ENCODE measurements at places on chromosomes 16 and 17.

- no peak for DNase-seq
Measured at GRCh38 chr16:67805718-67806427, 487 bp downstream of the RANBP10 start.

GRCh38 chr16:7343243-7343642 lies 10.6 kb downstream of the RBFOX1 start:
- DNase-seq, result no peak

GRCh38 chr16:9469512-9469911 lies 378.1 kb downstream of the HAPSTR1 start:
- DNase-seq, result no peak

DNA sequence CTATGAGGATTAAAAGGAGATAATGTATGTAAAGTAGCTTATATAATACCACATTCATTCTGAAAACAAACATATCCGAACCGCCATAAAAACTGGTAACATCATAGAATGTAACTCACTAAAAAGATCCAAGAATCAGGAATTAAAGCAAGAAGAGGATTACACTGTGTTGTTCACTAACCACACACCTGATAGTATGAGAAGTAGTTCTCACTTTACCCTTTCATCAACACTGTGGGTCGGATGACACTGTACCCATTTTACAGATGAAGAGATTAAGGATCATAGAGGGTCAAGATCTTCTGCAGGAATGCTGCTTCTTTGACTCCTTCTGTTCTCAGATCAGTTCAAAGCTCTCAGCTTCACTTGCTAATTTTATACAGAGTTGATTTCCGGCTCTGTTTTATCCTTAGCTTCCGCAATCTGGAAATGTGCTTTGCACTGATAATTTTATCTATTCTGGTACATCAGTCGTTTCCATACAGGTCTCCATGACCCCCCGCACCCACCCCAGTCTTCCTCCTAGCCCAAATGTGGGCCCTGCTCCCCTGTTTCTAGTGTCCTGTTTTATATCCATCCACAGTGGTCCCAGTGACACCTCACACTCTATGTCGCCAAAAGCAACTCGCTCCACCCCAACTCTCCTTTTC lies 288.6 kb upstream of the CCL2 start:
- no peak for DNase-seq

DNA sequence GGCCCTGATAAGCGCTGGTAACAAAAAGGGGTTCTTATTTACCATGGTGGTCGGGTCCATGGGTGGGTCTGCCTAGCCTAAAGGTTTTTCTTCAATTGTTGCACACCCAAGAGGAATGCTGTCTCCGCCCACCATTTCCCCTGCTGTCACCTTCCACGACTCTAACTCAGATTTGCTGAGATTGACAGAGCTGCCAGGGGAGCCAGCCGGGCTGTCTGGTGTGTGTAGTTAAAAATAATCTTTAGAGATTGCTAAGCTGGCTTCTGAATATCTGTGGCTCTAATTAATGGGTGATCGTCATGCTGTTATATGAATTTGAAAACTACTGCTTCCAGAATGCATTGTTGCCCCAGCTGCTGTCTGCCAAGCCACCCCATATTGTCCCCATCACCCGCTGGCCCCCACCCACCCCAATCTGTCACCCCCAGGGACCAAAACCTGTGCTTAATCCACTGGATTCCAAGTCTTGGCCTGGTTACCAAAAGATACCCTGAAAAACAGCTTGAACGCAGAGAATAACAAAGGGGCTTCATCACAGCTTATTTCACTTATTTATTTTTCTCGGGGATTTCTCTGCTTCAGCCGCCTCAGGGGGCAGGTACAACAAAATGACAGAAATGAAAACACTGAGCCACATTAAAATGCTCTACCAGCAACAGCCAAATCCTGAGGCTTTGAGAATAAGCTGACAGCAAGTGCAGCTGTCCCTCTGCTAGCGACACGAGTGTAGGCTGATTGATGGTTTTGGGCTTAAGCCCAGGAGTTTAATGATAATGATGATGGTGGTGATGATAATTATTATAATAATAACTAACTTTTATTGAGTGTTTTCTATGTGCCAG lies 46.1 kb upstream of the NLK start:
- DNase-seq, result no peak

GRCh38 chr16:78633551-78633950 lies 534.1 kb downstream of the WWOX start:
- no peak for DNase-seq

DNA sequence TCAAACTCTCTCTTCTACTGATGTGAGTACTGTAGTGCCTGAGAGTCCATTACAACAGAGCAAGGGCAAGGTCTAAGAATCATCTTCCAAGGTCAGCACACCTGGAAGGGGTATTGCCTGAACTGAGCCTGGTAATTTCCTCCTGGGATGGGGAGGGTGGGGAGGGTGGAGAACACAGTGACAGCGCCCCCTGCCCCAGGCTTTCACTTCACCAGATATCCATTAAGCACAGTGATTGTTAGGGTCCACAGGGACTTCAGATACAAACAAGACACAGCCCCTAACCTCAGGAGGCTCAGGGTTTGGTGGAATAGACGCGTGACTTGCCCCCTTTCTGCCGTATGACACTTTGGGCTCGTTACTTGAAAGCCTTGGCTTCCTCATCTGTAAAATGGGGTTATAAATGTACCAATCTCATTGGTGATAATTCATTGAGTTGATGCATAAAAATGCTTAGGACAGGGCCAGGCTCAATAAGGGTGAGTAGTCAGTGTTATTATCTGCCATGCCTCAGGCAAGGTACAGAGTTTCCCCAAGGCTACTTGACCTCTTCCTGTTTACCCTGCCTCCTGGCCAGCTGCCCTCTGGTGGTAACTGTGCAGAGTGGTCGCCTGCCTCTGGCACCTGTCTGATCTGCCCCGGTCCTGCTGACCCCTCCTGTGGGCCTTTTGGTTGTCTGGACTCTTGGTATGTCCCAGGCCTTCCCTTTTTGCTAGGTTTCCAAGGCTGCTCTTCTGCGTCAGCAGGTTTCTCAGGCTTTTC lies 13.1 kb upstream of the BRD7 start:
- no peak for DNase-seq

GRCh38 chr17:43524945-43525575 lies 21.1 kb downstream of the ETV4 start:
- DNase-seq, result no peak

DNA sequence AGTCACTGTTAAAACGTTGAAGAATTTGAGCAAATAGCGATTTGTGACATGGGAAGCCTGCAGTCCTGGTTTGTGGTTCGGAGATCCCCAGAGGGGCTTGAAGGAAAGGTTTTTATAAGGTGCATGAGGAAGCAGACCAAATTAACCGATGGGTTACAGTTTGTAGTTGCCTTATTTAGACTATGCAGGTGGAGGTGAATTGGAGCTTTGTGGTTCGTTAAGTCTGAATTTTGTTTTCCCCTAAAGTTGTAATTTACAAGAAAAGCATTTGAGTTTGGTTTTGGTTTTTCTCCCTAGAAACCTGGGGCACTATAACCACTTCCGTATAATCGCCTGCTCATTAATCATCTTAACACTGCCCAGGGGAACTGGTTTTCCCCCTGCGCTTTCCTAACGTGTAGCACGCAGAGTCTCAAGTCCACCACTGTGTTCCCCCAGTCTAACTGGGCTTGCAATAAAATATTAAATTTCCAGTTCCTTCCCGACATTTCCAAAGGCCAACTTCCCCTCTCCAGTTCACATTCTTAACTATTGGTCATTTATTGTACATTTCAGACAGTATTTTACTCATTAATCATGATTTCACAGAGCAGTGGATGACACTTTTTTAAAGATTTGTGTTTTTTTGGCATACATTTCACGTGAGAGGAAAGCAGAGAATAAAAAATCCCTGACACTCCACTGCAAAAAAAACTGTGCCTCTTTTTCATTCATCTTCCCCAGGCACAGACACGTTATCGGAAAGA lies 932 bp downstream of the ZNF267 start:
- DNase-seq, result peak; percentile 75

- peak; percentile 25 for DNase-seq
Measured at GRCh38 chr17:62995377-62995885, 29.4 kb downstream of the TANC2 start.

- no peak for DNase-seq
Measured at GRCh38 chr17:21377705-21378396, 1.7 kb downstream of the KCNJ12 start.

- DNase-seq, result no peak
Measured at GRCh38 chr17:17034026-17034425, 8.2 kb upstream of the MPRIP start.

DNA sequence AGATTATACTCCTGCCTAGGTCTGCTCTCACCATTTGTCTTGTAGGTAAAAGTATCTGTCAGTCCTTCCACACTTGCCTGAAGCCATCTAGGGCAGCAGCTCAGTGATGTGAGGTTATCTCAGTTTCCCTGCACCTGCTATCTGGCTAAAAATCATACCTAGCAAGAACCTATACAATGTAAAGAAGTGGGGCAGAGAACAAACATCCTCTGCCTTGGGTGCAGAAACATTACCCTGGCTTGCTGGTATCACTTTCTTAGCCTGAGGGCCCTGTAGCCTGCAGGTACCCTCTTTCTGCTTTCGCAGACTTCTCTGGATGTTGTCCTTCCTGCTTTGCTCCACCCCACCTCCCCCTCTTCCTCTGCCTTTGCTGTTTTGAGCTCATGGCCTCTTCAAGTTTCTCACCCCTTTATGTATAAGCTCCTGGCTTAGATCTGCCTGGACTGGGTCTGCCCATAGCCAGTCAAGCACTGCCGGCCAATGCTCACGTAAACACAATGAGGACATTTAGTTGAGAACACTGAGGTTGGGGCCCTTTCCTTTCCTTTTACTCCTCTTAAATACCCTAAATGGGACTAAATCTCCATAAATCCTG lies 8.7 kb upstream of the SDK2 start:
- DNase-seq, result no peak

DNA sequence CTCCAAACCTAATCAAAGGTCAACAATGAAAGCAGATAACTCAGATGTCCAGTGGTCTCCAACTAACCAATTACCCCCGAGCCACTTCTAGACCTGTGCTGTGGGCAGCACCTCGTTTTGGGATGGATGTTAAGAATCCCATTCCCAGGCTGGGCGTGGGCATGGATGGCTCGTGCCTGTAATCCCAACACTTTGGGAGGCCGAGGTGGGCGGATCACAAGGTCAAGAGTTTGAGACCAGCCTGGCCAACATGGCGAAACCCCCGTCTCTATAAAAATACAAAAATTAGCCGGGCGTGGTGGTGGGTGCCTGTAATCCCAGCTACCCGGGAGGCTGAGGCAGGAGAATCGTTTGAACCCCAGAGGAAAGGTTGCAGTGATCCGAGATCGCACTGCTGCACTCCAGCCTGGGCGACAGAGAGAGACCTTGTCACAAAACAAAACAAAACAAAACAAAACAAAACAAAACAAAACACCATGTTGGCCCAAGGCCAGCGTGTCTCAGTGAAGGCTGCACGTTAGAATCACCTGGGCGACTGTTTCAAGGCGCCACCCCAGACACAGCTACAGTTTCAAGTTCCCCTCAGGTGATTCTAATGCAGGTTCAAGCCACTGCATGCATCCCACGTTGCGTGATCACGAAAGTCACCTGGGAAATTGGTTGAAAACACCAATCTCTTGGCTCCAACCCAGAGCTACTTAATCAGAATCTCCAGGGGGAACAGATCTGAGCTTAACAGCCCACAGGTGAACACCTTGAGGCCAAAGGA lies 21.3 kb downstream of the COX4I1 start:
- DNase-seq, result no peak

DNA sequence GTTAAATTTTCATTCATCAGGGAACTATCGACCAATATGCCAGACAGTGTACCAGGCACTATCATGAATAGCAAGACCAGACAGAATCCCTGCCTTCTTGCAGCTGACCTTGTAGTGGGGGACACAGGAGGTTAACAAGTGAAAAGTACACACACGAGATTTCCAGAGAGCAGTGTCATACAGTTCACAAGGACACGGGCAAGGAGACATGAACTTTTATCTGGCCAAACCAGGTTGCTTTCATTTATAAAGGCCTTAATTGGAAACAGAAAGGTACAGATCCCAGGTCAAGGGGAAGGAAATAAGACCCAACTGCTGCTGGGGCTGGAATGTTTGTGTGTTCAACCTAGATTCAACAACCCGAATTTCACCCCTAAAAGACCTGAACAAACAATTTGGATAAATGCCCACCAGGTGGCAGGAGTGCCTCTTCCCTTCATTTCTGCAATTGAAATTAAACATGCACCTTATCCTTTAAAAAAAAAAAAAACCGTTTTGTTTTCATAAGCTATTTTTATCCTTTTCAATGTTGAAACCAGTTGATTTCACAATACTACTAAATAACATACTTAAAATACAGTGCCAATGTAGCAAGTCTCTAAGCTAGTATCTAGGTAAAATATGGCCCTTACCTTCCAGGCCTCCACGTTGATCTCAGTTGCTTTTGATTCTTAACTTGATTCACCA lies 65.9 kb downstream of the EMP2 start:
- DNase-seq, result peak; percentile 47

DNA sequence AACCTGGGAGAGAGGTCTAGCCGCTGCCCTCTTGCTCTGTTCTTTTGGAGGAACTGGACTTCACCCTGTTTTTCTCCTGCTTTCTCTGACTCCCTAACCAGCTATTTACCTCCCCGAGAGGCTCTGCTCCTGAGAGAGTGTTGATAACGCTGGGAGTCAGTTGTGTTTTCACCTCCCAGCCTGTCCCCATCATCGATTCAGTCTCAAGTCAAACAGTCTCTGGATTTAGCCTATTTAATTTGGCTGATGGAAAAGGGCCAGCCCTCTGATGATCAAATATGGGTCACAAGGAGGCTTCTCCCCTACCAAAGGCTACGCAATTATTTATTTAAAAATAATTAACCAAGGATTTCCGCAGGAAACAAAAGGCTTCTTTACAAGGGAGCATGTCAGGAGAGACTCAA lies 31.8 kb downstream of the HNF1B start:
- no peak for DNase-seq

GRCh38 chr17:31688701-31689100 lies 170.3 kb downstream of the COPRS start:
- no peak for DNase-seq

- DNase-seq, result no peak
Measured at GRCh38 chr16:79800016-79800608, 199.6 kb upstream of the MAF start.

DNA sequence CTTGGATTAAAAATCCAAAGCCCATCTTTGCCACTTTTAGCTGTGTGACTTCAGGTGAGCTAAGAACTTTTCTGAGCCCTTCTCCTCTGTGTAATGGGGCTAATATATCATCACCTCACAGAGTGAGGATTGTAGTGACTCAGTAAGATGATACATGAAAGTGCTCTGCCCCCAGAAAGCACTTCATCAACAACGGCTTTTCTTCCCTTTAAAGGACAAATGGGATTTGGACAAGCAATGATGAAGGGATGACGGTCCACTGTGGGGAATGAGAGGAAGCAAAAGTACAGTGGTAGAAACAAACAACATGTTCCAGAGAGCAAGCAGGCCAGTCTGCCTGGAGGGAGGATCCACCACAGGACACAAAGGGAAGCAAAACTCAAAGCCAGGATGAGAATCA lies 14.3 kb upstream of the TMED6 start:
- no peak for DNase-seq

DNA sequence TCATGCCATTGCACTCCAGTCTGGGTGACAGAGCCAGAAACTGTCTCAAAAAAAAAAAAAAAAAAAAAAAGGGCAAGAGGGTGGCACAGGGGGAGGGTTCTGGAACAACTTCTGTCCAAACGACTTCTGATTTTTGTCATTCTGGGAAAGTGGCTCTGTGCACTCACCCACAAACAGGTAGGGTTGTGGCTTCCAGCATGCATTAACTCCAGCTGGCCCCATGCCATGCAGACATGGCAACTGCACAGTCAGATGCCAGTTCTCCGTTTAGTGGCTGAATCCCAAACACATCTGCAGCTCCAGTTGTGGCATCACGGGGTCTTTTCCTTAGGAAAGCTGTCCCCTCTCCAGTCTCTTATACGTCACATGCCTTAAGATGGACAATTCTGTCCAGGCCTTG lies 30.3 kb downstream of the B4GALNT2 start:
- no peak for DNase-seq
